ENCODE measurements at places on chromosomes 7 and 10.

DNA sequence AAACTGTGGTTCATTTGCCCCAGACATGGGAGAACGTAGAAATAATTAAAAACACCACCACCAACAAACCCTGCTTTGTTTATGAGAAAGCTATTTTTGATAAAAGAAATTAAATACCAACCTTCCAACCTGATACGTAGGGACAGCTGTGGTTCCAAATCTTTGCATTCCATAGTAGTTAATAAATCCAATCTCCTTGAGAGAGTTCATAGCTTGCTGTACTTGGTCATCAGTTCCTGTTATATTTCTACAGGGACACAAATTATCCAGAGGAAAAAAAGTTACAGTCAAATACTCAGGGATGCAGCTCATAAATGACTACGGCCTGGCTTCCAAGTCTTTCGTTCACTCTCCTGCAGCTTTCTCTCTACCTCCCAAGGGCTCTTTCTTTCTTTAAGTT, 41.1 kb downstream of the PUS7 start:
- no peak for DNase-seq

DNA sequence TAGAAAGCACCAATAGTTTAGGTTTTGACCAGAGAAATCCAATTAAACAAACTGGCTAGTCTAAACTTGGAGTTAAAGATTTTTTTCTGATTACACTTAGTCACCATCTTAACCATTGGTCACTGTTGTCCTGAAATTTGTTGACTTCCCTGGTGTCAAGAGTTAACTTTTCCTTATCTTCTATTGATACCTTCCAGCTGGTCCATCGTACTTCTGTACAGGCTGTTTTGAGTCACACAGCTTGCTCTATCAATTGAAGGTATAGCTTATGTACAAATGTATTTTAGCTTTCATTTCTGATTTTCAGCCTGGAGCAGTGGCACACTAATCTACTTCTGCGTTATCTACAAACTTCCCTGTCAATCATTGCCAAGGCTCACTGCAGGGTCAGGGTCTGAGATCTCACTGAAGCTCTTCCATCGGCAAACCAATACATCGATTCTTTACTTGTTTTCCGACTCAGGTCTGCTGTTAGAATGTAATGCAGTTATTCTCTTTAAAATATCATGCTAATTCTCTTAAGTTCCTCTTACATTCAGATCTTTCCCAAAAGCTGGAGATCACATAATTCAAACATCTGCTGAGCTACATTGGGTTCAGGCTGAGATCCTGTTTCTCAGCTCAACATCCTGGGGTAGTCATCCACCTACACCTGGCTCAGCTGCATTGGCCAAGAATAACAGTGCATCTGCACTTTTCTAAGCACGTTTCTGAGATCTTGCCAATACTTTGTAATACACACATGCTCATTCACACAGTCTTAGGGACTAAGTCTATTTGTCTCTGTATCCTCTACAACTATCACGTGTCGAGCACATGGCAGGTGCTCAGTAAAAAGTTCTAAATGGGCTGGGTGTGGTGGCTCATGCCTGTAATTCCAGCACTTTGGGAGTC, 11.3 kb downstream of the MRPS33 start:
- DNase-seq, result no peak

DNA sequence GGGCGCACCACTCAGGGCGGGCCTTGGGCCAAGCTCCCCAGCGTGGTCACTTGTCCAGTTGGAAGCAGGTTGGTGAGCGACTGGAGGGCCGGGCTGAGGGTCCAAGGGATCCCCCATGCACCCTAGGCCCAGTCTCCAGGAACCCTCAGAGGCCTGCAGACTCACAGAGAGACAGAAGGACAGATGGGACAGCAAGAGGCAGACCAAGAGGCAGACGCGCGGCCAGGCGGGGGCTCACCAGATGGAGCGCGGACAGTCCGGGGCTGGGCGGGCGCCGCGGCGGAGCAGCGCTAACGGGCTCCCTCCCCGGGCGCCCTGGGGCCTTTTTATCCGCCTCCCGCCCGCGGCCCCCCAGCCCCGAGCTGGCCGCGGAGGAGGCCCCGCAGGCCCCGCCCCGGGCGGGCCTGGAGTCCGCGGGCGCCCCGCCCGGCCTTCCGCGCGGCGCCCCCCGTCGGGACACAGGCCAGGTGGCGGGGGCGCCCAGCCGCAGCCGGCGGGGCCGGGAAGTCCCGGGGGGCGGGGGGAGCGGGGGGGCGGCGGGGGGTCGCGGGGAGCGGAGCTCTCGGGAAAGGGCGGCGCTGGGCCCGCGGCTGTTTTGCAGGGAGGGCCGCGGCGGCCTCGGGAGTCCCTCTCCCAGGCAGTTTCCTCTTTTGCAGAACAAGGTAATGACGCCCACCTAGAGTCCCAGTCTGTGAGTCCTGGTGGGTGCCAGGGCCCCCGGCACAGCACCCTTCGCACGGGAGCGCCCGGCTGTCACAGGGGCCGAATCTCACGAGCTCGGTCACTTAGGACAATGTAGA, at the start of gene LOXL4:
Gene LOXL4, minus strand, starts transcription at position 301 of the 800 bp plus-strand sequence. CDS start 5,175 bp downstream, outside the sequence.
- no peak for DNase-seq

DNA sequence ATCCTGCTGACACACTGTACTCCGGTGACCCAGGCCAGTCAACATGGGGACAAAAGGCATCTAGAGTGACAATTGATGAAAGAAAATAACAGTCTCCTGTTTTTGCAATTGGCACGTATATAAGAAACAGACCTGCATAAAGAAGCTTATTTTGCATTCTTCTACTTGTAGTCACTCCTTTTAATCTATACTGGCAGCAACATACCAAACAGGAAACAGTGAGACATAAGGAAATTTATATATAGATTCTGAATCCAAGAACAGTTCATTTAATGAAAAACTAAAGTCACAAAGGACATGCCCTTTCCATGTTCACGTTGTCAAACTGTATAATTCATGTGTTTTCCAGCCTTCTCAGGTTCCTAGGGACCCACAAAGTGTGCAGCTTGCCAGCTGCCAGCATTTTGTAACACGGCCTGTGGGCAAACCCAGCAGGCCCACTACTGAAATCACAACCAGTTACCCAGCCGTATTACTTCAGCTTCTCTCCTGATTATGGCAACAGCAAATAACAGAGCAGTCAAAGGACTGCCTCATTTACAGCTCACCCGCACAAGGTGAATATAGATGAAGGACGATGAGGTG, 72.3 kb downstream of the AMPH start:
- DNase-seq, result no peak

DNA sequence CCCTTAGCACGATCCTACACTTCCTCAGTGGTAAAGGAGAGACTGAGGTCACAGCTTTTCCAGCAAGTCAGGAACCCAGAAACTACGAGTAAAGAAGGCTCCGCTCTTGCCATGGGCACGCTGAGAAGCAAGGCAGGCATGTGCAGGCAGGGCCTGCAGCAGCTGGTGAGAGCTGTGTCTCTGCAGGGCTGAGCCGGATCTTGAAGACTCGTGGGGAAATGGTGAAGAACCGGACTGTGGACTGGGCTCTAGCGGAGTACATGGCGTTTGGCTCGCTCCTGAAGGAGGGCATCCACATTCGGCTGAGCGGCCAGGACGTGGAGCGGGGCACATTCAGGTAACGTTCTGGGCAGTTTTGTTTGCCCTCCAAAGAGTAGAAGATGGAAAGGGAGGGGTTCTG, 51.9 kb upstream of the ZMIZ2 start:
- DNase-seq, result no peak

GRCh38 chr7:156015237-156016020, 203.2 kb upstream of the SHH start:
- DNase-seq, result no peak

- no peak for DNase-seq
Observed at GRCh38 chr10:71971311-71971731, 7.1 kb downstream of the CHST3 start.

DNA sequence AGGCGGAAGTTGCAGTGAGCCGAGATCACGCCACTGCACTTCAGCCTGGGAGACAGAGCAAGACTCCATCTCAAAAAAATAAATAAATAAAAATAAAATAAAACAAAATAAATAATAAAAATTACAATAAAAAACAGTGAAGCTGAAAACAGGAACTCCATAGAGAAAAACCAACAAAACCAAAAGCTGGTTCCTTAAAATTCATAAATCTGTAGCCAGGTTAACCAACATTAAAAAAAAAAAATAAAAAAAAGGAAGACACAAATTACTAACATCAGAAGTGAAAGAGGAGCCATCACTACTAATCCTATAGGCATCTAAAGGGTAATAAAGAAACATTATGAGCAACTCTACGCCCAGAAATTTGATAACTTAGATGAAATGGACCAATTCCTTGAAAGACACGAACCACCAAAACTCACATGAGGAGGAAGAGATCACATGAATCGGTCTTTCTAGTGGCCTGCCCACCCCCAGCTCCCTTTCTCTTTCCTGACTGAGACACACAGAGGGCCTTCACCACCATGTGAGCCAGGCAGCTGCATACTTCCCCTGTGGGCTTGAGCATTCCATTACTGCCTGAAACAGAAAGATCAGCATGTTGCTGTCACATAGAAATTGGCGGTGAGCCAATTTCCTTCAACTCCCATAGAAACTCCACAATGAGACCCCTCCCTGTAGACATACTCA, 208.7 kb downstream of the MAD1L1 start:
- no peak for DNase-seq

DNA sequence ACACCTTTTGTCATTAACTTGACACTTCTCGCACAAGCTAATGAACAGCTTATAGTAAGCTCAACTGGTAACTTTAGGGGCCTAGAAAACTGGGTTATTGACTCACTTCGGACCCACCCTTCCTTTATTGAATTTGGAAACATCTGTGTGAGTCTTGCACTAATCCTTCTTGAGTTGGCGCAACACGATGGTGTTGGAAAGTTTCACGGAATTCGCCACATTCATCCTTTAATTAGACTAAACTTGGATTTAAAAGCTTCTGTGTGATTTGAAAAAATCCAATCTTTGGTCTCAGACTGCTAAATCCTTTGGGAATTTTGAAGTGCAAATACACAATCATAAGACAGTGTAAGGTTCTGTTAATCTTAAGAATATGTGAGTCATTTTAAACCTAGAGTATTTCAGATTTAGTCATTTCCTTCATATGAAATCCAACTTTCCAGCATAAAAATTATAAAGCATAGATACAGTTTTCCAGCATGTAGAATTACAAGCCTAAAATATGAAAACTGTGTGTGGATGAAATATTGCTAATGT, 15.1 kb downstream of the FZD8 start:
- DNase-seq, result no peak

DNA sequence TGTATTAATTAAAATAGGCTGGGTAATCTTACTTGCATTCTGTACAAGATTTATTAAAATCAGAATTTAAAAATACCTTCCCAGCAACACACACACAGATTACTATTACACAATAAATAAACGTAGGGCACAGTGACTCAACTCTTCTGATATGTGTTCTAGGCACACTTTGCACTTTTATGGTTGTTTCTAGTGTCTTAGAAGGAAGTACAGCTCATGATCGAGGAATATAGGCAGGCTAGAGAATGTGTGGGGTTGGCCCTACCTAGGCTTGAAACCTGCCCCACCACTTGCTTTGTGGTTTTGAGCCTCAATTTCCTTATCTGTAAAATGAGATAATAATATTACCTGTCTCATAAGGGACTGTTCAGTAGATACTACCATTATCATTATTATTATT, 30.5 kb downstream of the ARMC3 start:
- DNase-seq, result no peak

- no peak for DNase-seq
Observed at GRCh38 chr7:110800984-110801383, 289.9 kb upstream of the LRRN3 start.

- DNase-seq, result no peak
Observed at GRCh38 chr10:43735907-43736306, 87.2 kb upstream of the ZNF32 start.

- DNase-seq, result no peak
Observed at GRCh38 chr10:104324221-104324686, 14.0 kb downstream of the ITPRIP start.

Measured in NCI-H1092 (cell line).